Mesothelial cell of epicardium (in vitro differentiated cells): ENCODE measurements at places on chromosomes 13 and 19.
A peak's percentile ranks its signal among the peaks of the same experiment; 100 is the strongest.

GRCh38 chr13:46698910-46699460 lies 98.0 kb downstream of the ESD start:
- peaks cover 64% of the 10 kb centered on the region for H3K36me3 ChIP-seq
- DNase-seq, result no peak
- no peaks in the 10 kb centered on the region for H3K27me3 ChIP-seq
- H3K4me3 ChIP-seq, result no peak overlapping the region
- no peak overlapping the region for H3K27ac ChIP-seq
- peaks cover 9% of the 10 kb centered on the region for H3K4me1 ChIP-seq

DNA sequence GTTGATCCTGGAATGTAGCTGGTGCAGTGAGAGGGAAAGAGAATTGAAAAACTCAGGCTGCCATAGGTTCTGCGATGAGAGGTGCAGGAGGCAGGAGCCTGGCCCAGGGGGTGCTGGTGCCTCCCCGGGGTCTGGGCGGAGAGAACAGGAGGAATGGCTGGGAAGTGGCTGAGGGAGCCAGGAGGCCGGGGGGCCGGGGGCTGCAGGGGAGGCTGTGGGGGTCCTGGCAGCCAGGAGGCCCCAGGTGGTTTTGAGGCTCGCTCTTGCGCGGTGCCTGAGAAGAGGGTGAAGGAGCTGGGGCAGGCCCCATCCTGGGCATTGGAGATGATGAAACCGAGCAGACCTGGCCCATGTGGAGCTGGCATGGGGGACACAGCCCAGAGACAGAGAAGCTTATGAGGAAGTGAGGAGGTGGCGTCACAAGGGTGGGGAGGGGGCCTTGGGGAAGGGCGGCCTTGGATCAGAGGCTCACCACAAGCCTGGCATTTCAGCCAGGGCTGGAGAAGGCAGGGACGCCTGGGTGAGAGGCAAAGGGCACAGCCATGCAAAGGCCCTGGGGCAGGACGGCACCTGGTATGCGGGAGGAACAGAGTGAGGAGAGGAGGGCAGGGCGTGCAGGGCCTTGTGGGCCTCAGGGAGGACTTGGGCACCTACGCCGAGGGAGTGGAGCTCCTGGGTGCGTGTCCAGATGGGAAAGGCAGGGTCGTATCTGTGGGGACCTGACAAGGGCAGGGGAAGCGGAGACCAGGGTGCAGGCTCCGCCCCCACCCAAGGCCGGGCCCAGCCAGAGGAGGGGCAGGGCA lies 1.3 kb upstream of the TEKTIP1 start:
- peaks cover 18% of the 10 kb centered on the region for H3K36me3 ChIP-seq
- H3K4me1 ChIP-seq, result peaks cover 5% of the 10 kb centered on the region

GRCh38 chr13:104632736-104633135 lies 1566.5 kb upstream of the SLC10A2 start:
- H3K36me3 ChIP-seq, result no peaks in the 10 kb centered on the region
- no peak overlapping the region for H3K27ac ChIP-seq
- no peaks in the 10 kb centered on the region for H3K27me3 ChIP-seq
- DNase-seq, result no peak
- no peak overlapping the region for H3K4me3 ChIP-seq

- H3K27me3 ChIP-seq, result no peaks in the 10 kb centered on the region
- H3K4me3 ChIP-seq, result no peak overlapping the region
- H3K36me3 ChIP-seq, result peaks cover 18% of the 10 kb centered on the region
- no peak for DNase-seq
- H3K4me1 ChIP-seq, result peaks cover 27% of the 10 kb centered on the region
Observed at GRCh38 chr19:38032951-38033350, 125.9 kb downstream of the SIPA1L3 start.

- H3K27ac ChIP-seq, result no peak overlapping the region
- no peaks in the 10 kb centered on the region for H3K36me3 ChIP-seq
- H3K4me1 ChIP-seq, result no peaks in the 10 kb centered on the region
- no peak for DNase-seq
- peaks cover 14% of the 10 kb centered on the region for H3K27me3 ChIP-seq
Observed at GRCh38 chr19:6610934-6611852, 20.2 kb upstream of the CD70 start.

DNA sequence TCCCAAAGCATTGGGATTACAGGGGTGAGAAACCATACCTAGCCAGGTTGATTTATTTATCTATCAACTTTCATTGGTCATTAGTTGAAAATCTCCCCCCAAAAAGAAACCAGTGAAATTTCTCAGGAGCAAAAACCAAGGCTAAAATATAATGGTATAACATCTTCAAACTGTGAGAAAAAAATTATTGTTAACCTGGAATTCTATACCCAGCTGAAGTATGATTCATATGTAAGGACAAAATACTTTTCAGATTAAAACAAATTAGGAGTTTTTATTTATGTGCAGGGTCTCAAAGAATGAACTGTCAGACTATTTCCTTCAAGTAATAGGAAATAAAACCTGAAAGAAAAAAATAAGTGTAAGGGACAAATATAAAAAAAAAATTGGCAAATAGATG lies 1053.9 kb downstream of the UQCRFS1 start:
- peaks cover 3% of the 10 kb centered on the region for H3K4me1 ChIP-seq
- H3K27me3 ChIP-seq, result no peaks in the 10 kb centered on the region
- no peak overlapping the region for H3K27ac ChIP-seq
- DNase-seq, result no peak
- H3K4me3 ChIP-seq, result no peak overlapping the region
- H3K36me3 ChIP-seq, result no peaks in the 10 kb centered on the region

GRCh38 chr13:96397807-96398206 lies 307.9 kb downstream of the HS6ST3 start:
- peaks cover 3% of the 10 kb centered on the region for H3K27me3 ChIP-seq
- no peaks in the 10 kb centered on the region for H3K36me3 ChIP-seq
- no peak for DNase-seq
- no peak overlapping the region for H3K4me3 ChIP-seq

DNA sequence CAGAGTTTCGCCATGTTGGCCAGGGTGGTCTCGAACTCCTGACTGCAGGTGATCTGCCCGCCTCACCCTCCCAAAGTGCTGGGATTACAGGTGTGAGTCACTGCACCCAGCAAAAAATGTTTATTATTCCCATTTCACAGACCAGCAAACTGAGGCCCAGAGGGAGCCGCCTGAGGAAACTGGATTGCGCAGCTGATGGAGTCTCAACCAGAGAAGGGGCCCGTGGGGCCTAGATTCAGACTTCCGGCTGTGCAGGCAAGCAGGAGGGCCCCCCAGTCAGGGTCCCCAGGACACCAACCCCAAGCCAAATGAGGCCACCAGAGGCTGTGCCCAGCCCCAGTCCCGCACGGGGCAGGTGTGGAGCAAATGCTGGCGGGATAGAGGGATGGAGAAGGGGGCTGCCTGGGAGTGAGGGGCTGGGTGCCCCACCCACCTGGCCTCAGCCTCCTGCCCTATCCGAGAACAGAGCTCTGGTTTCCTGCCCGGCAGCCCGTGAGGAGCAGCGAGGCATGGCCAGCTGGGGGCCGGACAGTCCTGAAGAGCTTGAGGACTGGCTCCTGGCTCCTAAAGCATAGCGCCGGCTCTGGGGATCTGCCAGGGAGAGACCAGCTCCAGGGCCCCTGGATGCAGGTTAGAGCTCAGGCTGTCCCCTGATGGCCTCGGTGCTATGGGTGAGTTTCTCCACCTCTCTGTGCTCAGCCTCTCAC lies 22.0 kb downstream of the MISP start:
- DNase-seq, result no peak
- no peak overlapping the region for H3K27ac ChIP-seq
- H3K4me1 ChIP-seq, result peaks cover 6% of the 10 kb centered on the region
- H3K27me3 ChIP-seq, result no peaks in the 10 kb centered on the region
- no peak overlapping the region for H3K4me3 ChIP-seq

- no peaks in the 10 kb centered on the region for H3K27me3 ChIP-seq
- peaks cover 10% of the 10 kb centered on the region for H3K4me1 ChIP-seq
- no peak overlapping the region for H3K4me3 ChIP-seq
- DNase-seq, result no peak
- H3K36me3 ChIP-seq, result no peaks in the 10 kb centered on the region
Observed at GRCh38 chr19:17340302-17340870, 3.0 kb downstream of the GTPBP3 start.

DNA sequence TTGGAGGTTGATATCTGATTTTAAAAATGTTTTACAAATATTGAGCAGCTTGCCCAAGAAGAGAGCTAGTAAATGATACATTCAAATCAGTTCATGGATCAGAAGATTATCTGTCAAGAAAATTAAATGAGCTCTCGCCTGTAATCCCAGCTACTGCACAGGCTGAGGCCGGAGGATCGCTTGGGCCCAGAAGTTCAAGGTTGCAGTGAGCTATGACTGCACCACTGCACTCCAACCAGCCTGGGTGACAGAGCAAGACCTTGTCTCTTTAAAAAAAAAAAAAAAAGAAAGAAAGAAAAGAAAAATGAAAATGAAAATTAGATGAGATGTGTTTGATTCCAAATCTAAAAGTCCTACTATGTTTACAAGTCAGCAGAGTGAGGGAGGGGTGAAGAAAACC lies 2.4 kb downstream of the SPART start:
- peak overlapping the region; percentile 100 for H3K27ac ChIP-seq
- peaks cover 34% of the 10 kb centered on the region for H3K4me1 ChIP-seq
- H3K36me3 ChIP-seq, result no peaks in the 10 kb centered on the region
- no peaks in the 10 kb centered on the region for H3K27me3 ChIP-seq
- H3K4me3 ChIP-seq, result peak overlapping the region; percentile 94

DNA sequence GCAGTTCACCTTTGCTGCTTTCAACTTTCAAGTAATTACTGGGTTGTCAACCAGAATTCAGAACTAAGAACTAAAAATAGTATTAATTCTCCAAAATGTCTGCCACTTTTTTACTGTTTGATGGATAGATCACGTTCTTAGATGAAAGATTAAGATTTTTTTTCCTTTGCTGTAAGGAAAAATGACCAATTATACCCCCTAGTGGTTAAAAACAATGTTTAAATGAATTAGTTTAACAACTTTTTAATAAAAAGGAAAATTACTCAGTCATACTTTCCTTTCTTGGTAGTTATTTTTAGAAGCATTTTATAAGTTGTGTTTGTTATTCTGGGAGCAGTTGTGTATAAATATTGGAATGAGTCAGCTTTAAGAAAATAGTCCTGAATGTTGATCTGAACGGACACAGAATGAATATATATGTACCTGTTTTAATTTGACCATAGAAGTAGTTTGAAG lies 4.6 kb downstream of the TM9SF2 start:
- no peaks in the 10 kb centered on the region for H3K27me3 ChIP-seq
- peak overlapping the region; percentile 15 for H3K27ac ChIP-seq
- peaks cover 28% of the 10 kb centered on the region for H3K36me3 ChIP-seq
- H3K4me1 ChIP-seq, result peaks cover 33% of the 10 kb centered on the region
- no peak for DNase-seq

DNA sequence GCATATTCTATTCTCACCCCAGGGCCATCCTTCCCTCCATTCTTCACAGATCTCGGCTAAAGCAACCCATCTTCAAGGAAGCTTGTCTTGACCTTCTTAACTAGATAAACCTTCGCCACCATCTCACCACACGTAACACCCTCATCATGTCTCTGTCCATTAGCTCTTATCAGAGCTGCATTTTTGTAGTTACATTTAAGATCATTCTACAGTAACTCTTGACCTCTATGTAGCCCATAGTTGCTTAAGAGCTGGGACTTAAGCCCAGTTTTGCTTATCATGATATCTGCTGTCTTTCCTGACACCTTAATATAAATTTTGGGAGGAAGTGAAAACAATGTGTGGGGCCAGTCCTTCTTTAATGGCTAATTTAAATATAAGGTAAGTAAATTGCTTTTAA lies 345.1 kb downstream of the MTUS2 start:
- DNase-seq, result no peak
- H3K4me1 ChIP-seq, result peaks cover 6% of the 10 kb centered on the region
- no peak overlapping the region for H3K27ac ChIP-seq
- no peak overlapping the region for H3K4me3 ChIP-seq

DNA sequence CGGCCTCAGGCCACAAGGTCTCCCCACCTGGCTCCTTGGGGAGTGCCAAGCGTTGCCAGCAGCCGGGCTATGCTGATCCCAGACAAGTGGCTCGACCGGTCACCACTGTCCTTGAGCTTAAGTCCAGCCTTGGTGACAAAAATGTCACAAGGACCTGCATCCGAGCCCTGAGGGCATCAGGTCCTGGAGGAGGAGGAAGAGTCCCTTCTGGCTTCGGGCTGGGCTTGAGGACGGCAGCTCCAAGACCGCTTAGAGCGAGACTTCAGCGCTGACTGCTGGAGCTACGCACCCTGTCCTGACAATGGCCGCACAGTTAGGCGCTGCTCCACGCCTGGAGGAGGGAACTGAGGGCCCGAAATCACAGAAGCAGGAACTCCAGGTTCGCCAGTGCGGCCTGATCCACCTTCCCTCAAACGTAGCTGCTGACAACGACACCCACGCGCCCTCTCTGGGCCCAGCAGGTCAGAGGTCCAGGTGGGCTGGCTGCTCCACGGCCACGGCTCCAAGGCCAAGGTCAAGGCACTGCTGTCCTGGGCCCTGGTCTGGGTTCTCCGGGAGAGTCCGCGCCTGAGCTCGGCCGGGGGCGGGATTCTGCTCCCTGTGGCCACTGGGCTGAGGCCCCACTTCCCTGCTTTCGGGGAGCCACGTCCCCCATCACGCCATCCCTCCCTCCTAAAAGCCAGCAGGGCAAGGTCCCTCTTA lies 7.0 kb downstream of the SBNO2 start:
- H3K4me3 ChIP-seq, result no peak overlapping the region
- DNase-seq, result no peak
- no peaks in the 10 kb centered on the region for H3K27me3 ChIP-seq
- H3K27ac ChIP-seq, result no peak overlapping the region
- H3K36me3 ChIP-seq, result peaks cover 3% of the 10 kb centered on the region

DNA sequence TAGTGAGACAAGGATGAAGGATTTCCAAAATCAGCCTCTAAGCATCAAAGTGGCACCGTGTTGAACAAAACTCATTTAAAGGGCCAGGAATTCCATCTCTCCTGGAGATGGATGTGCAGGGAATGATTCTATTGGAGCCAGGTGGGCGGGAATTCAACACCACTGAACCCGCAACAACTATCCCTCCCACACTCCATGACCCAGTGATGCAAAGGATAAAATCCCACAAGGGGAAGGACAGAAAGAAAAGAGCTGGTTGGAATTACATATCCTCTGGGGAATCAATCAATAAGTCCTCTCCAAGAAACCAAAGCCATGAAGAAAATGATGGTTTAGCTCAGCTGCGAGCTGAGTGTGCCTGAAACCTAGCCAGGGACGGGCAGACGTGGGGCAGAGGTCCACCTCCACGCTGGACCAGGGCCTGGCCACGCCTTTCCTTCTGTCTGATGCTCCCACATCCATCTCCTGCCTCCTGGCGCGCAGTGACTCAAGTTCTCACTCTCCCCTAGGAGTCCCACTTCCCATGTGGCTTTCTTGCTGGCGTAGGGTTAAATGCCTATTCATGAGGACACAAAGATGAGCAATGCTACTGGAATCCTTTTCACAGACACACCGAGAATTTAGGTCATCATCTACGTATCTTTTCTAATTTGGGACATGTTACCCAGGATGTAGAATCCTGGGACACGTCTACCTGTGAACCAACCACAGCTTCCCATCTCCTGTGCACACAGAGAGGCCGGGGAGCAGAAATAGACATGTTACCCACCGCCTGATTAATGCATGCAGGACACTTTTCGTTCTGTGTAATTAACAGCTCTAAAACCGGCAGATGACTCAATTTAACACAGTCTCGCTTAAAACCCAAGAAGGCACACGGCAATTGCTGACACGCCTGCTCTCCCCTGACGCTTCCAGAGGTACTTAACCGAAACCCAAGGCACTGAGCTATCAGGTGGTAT lies 48.6 kb downstream of the PEPD start:
- DNase-seq, result no peak
- H3K36me3 ChIP-seq, result peaks cover 21% of the 10 kb centered on the region
- H3K4me3 ChIP-seq, result no peak overlapping the region
- peak overlapping the region; percentile 80 for H3K27ac ChIP-seq
- H3K4me1 ChIP-seq, result peaks cover 35% of the 10 kb centered on the region
